ENCODE measurements at places on chromosomes 16 and 17.

- no peak for DNase-seq
Observed at GRCh38 chr17:67011527-67012175, 32.7 kb upstream of the CACNG1 start.

DNA sequence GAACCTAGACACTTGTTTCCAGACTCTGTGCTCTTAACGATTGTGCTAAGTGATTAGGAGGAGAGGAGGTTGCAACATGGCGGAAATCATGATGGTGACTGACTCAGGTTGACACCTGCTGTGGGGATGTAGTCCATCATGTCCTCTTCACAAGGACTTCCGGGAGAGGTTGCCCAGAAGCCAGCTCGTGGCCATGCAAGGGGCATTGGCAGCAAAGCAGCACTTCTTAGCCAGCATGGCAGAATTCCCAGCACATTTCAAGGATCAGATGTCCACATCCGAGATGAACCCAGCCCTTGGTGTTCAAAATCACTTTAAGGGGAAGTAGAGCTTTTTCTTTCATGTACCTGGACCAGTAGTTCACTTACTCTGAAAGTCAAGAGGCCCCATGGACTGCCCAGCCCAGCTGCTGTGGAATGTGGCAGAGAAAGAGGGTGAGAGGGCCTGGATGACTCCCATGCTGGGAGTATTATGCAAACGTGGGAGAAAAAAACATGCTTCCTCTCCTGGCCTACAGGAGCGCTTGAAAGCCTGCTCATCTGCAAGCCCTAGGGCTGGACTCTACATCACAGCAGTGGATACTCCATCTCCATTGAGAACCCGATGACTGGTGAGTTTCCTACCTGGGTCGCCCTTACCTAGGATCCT lies 65.5 kb downstream of the IRX6 start:
- no peak for DNase-seq

GRCh38 chr17:76154936-76155845 lies 14.1 kb upstream of the FOXJ1 start:
- DNase-seq: no peak

- DNase-seq: no peak
Observed at GRCh38 chr17:19013226-19013625, 8.7 kb upstream of the FAM83G start.

- no peak for DNase-seq
Observed at GRCh38 chr17:15482476-15482875, 15.1 kb upstream of the CDRT4 start.

DNA sequence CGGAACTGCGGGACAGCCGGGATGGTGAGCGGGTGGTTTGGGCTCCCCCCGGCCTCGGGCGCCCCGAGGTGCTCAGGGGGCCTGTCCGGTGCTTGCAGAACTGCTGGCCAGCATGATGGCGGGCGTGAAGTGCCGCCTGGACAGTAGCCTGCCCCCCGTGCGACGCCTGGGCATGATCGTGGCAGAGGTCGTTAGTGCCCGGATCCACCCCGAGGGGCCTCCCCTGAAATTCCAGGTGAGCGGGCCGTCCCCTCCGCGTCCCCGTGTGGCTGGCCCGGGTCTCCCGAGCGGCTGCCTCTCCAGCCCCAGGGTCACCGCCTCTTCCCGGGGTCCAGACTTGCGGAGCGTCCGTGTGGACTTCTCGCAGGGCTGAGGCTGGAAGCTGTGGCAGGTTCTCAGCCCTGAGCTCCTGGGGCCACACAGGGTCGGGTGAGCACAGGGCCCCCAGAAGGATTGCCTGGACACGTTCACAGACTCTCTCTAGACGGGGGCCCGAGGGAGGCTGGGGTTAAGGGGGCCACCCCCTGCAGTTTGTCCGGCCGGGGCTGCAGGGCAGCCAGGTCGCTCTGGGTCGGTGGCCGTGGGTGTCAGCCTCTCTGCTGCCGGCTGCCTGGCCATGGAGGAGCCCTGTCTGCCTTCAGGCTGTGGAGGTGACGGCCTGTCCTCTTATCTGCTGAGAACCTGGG lies 7.4 kb downstream of the TELO2 start:
- no peak for DNase-seq

DNA sequence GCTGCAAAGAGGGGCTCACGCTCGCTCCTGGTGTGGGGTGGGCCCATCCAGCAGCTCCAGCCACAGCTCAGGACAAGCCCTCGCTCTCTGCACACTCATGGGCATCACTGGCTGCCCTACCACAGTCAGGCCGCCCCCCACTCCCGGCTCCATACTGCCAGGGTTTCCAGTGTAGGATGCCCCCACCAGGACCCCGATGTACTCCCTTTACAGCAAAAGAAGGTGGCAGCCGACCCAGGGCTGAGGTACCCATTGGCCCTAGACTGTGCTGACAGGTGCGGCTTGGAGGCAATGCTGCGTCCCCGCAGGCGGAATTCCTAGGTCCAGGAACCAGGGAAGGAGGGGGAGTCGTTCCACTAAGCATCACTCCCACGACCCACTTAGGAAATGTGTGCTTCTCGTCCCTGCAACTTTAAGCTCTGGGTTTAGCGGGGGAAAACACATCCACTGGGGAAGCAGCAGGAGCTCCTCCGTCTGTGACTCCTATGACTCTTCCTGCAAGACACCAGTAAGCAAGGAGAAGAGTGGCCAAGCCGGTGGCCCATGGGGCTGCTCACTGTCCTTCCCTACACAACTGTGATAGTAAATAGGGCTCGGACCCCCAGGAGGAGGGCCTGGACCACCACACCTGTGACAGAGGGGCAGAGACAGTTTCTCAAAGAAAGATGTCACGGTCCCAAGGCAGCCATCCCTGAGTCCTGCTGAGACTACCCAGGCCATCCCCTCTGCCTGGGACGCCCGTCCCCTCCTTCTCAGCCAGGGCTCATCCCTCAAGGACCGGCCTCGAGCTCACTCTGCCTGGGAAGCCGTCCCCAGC lies 13.1 kb downstream of the CORO7 start:
- no peak for DNase-seq

- no peak for DNase-seq
Observed at GRCh38 chr17:50204431-50204830, 3.0 kb upstream of the COL1A1 start.

- no peak for DNase-seq
Observed at GRCh38 chr17:48575066-48575582, 3.0 kb downstream of the HOXB4 start.

GRCh38 chr16:53159781-53160436 lies 105.1 kb downstream of the CHD9 start:
- DNase-seq: no peak

DNA sequence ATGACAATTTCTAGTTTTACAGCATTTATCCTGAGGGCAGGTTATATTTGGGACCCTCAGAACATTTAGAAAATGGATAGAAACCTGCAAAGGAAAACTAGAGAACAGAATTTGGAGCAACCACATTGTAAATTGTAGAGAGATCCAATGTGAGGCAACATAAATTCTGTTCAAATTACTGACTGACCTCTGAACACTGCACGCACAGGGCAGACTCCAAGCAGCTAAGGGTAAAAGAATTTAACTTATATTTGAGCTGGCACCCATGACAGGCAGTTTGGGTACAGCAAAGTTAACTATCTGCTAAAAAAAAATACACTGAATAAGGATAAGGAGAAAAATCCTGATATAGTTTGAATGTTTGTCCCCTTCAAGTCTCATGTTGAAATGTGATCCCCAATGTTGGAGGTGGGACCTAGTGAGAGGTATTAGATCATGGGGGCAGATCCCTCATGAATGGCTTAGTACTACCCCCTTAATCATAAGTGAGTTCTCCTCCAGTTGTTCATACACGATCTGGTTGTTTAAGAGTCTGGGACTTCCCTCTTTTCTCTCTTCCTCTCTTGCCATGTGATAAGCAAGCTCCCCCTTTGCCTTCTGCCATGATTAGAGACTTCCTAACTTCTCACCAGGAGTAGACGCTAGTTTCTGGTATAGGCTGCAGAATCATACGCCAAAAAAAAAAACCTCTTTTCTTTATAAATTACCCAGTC lies 75.7 kb downstream of the FBXL20 start:
- no peak for DNase-seq

- DNase-seq: no peak
Observed at GRCh38 chr17:51289696-51290111, 29.4 kb downstream of the UTP18 start.

- no peak for DNase-seq
Observed at GRCh38 chr17:49522357-49522890, 27.3 kb downstream of the NGFR start.

DNA sequence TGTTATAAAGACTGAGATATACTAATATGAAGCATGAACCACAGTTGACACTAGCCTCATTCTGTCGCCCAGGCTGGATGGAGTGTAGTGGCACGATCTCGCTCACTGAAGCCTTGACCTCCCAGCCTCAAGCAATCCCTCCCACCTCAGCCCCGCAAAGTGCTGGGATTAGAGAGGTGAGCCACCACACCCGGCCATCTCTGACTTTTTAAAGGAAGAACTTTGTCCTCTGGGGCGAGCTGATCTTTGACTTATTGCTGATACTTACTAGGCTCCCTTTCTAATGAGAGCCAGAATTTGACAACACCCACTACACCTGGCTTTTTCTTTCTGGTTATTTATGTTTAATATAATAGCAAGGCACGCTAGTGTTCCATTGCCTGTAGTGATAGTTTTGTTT lies 57.2 kb downstream of the CLEC16A start:
- DNase-seq: no peak

DNA sequence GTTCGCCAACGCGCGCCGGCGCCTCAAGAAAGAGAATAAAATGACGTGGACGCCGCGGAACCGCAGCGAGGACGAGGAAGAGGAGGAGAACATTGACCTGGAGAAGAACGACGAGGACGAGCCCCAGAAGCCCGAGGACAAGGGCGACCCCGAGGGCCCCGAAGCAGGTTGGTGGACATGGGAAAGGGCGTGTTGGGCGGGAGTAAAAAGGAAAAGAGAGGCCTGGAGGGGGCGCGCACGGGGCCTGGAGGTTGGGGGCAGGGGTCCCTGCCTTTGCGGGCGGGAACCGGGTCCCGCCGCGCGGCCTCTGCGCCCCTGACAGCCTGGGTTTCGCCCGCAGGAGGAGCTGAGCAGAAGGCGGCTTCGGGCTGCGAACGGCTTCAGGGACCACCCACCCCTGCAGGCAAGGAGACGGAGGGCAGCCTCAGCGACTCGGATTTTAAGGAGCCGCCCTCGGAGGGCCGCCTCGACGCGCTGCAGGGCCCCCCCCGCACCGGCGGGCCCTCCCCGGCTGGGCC lies 2.1 kb downstream of the IRX5 start:
- DNase-seq: no peak

GRCh38 chr17:60792250-60792898 lies 114.7 kb downstream of the BCAS3 start:
- DNase-seq: no peak

- DNase-seq: no peak
Observed at GRCh38 chr16:84643180-84643583, 5.1 kb upstream of the KLHL36 start.

- no peak for DNase-seq
Observed at GRCh38 chr16:80689487-80689886, 114.9 kb downstream of the CDYL2 start.

DNA sequence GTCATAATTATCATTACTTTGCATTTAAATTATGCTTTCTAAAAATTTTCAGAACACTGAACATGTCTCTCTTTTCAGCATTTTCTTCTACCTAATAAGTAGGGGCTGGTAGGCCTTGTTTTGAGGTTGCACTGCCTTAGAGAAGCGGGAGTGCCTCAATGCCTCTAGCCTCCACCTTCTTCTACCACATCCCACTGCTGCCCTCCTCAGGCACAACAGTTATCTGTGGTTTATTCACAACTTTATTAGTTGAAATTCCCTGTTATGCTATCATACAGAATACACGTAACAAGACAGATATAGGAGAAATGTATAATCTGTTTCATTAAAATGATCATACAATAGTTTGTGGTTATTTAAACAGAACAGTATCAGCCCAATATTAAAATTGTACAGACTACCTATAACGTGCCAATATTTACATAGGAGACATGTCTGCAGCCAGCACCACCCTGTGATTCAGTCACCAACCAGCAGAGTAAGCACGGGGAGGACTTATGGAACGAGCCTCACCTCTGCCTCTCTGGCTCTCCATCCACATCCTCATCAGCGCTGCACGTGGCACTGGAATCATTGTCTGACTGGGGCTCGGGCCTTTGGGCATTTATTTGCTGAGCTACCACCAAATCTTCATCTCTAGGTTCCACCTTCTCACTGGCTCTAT lies 101.2 kb downstream of the TTC19 start:
- no peak for DNase-seq

DNA sequence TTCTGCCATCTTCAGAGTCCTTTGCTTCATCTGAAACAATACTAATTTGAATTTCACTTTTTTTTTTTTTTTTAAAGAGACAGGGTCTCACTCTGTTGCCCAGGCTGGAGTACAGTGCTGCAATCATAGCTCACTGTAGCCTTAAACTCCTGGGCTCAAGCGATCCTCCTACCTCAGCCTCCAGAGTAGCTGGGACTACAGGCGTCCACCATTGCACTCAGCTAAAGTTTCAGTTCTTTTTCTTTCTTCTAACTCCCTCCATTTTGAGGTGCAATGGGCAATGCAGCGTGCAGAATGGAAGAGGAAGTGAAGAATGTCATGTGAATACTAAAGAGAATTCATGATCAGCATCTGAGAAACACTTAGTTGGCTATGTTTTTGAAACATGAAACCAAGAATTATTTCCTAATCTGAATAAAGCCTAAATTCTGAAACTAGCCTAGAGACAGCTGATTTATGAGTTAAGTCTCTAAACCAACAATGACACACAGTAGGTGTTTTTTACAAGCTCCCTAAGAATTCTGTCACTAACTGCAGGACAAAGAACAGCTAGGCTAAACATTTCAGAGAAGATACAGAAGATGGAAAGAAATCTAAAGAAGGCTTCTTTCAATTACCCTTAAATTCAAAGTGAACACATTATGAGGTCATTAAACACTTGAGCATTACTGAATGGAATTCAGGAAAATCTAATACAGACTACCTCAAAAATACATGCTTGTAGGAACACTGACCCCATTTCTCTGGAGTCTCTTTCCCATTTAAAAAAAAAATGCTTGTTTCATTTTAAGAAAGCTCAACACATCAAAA lies 21.0 kb downstream of the SNN start:
- DNase-seq: no peak

DNA sequence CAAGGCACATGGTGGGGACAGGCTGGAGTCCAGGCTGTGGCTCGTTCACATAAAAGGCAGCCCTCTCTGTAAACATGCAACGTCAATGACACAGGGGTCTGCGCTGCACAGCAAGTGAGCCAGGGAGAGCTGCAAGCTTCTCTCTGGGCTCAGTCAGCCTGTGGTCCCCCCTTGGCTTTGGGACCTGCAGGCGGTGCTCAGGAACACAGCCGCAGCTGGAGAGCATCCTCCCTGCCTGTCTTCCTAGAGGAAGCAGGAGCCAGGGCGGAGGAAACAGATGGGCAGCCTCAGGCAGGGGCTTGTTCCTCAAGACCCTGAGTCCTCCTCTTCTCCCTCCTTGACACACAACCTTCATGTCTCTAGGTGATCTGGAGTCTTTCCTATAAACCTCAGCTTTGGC lies 228.0 kb downstream of the C16orf78 start:
- DNase-seq: no peak

GRCh38 chr17:979212-979538 lies 401 bp downstream of the NXN start:
- DNase-seq: no peak

DNA sequence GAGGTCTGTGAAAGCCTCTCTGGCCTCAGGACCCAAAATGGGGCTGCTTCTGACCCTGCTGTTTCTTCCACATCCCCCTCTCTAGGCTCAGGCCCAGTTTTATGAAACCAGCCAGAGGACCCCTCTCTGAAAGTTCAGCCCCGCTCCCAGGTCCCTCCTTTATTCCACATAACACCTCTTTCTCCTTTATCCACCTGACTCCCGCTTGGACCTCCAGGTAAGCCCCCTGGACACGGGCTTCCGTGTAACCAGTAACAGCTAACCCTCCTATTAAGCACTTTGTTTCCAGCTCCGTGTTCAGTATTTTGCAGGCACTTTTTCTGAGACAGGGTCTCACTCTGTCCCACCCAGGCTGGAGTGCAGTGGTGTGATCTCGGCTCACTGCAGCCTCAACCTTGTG lies 37.4 kb downstream of the PSME3IP1 start:
- no peak for DNase-seq
